Activated CD4-positive, alpha-beta T cell treated with anti-CD3 and anti-CD28 coated beads, Interleukin-2, amount 50 U/mL, for 16 hours (primary cell): ENCODE measurements at places on chromosomes 7 and 10.
A peak's percentile ranks its signal among the peaks of the same experiment; 100 is the strongest.

- no peak for DNase-seq
Measured at GRCh38 chr7:127935847-127936376, 95.3 kb downstream of the LRRC4 start.

- no peak for DNase-seq
Measured at GRCh38 chr10:30365278-30365677, 16.2 kb upstream of the MTPAP start.

- peak; percentile 69 for DNase-seq
Measured at GRCh38 chr10:15169555-15170401, 1.3 kb upstream of the NMT2 start.

- DNase-seq, result no peak
Measured at GRCh38 chr7:27527348-27527714, 135.4 kb downstream of the HIBADH start.

- DNase-seq, result no peak
Measured at GRCh38 chr10:62916141-62916603, 100.0 kb upstream of the EGR2 start.

GRCh38 chr10:72822342-72822986, 71.1 kb upstream of the OIT3 start:
- DNase-seq, result no peak

GRCh38 chr10:131891929-131892805, 8.6 kb upstream of the PPP2R2D start:
- DNase-seq, result no peak

- no peak for DNase-seq
Measured at GRCh38 chr7:157494506-157495176, 157.8 kb downstream of the DNAJB6 start.

- no peak for DNase-seq
Measured at GRCh38 chr7:136039577-136040345, 62.6 kb upstream of the MTPN start.

DNA sequence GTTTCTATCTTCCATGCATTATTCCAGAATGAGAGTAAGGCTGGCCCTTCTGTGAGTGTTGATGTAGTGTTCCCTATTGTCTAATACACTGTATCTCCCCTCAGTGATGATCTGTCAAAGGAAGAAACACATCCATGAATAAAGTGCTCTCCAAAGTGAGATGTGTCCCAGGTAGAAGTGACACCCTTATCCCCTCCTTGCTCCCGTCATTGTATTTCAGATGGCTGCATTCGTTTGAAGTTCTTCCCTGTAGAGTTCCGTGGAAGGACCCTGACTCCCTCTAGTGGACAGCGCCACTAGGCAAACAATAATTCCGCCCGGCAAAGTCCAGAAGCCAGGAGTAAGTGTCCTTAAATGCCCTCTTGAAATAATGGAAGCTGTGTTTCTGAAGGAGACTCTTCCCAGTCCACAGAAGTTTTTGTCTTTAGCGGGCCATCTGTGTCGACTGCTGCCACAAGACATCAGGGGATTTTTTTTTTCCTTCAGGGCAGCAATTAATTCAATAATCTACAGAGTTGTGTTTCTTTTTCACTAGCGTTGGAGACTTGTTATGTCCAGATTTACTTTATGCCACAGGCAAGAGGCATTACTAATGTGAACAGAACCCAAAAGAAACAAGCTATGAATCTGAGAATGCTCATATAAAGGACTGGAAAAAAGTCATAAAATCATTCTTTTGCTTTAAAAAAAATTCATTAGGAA, 64.6 kb downstream of the THNSL1 start:
- DNase-seq, result peak; percentile 65

- no peak for DNase-seq
Measured at GRCh38 chr10:102612964-102613275, 31.4 kb upstream of the TRIM8 start.

- no peak for DNase-seq
Measured at GRCh38 chr10:68955355-68955831, 577 bp upstream of the DDX21 start.

DNA sequence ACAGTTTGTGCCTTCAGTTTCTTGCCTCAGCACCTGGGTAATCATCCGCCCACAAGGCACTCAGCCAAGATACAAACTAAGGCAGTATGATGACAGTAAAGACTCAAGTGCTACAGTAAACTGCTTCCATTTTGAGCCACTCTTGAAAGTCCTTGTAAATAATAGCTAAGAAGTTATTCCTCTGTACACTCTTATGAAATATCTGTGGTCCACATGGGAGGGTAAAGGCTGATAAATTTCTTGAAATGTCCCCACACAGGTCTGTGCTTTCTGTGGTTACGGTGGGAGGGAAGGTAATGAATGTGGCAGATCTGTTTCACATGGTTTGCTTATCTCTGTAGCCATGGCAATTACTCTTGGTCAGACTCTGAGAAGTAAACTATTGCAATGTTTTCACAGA, 551.0 kb upstream of the ZWINT start:
- no peak for DNase-seq

GRCh38 chr10:77661674-77662073, 24.1 kb upstream of the KCNMA1 start:
- no peak for DNase-seq

DNA sequence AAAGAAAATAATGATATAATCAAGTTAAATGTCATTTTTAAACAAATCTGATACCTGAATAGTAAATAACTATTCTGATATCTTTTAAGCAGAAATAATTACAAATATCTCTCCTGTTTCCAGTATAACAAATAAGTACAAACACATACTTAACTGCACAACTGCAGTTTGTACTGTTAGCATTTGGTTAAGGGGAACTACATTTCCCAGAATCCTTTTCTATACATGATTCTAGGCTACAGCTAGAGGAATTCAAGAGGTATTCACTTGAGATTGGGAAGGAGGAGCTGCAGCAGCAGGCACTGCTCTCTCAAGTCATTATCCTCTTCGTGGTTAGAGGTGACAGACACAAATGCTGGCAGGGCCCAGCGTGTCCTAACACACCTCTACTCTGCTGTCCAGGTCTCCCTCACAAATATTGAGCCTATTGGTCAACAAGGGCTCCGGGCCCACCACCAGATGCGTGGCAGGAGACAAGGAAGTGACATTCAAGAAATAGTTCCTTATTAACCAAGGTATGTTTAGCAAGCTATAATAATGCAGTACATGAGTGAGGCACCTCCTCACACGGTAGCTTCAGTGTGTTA, 255.1 kb upstream of the MKLN1 start:
- DNase-seq, result peak; percentile 17

DNA sequence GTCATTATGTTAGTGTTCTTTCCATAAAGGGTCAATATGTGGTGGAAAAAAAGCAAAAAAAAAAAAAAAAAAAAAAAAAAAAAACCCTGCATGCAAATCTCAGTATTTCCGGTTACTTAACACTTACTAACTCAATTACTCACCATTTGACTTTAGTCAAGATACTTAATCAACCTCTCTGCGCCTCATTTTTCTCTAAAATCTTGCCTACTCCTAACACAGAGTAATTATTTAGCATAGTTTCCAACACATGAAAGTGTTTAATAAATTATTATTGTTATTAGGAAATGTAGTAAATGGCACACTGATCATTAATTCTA, 27.8 kb downstream of the PPP1R3A start:
- DNase-seq, result no peak

DNA sequence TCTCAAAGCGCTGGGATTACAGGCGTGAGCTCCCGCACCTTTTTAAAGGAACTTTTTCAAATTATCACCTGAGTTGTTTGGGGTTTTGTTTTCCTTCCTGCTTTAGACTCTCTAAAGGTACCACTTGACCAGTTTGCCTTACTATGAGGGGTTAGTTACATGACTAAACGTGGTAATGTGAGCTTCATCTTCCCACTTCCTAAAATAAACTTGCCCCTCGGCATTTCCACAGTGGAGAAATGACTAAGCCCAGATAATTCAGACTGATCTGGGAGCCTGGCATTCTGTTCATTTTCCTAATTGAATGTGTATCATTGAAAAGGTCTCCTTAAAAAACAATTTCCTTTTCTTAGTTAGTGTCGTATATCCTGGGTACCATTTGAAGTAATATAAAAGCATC, 163.4 kb downstream of the PLXDC2 start:
- DNase-seq, result no peak

GRCh38 chr10:15494850-15495506, 123.9 kb upstream of the FAM171A1 start:
- DNase-seq, result no peak

DNA sequence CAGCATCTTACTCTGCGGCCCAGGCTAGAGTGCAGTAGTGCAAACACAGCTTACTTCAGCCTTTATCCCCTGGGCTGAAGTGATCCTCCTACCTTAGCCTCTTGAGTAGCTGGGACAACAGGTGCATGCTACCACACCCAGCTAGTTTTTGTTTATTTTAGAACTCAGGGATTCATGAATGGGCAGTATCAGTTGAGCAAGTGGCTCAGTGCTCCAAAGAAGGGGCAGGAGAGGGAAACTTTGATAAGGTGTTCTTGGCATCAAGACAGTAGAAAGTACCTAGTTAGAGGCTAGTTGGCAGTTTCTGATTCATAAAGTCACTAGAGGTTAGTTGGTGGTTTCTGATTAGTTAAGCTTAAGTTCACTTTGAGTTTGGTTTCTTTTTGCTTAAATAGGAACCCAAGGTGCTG, 18.4 kb downstream of the TRIM24 start:
- DNase-seq, result peak; percentile 54

- peak; percentile 55 for DNase-seq
Measured at GRCh38 chr7:157471259-157472125, 134.7 kb downstream of the DNAJB6 start.

DNA sequence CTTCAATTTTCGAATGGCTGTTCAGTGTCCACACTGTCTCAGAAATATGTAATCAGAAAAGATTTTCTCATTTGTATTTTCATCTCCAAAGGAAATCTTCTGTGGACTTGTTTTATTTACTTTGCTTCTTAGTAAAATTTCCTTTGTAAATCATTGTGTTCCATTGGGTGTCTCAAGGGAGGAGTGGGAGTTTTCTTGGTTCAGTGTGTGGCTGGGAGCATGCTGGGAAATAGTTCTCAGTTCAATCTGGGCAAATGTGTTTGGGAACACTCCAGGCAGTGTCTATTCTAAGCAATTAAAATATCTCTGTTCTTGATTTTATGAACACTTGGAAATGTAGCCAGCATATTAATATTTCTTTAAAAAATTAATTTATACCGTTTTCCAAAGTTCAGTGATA, 1019.8 kb downstream of the CNTNAP2 start:
- no peak for DNase-seq

- no peak for DNase-seq
Measured at GRCh38 chr7:150860291-150860977, 8.1 kb downstream of the AOC1 start.

DNA sequence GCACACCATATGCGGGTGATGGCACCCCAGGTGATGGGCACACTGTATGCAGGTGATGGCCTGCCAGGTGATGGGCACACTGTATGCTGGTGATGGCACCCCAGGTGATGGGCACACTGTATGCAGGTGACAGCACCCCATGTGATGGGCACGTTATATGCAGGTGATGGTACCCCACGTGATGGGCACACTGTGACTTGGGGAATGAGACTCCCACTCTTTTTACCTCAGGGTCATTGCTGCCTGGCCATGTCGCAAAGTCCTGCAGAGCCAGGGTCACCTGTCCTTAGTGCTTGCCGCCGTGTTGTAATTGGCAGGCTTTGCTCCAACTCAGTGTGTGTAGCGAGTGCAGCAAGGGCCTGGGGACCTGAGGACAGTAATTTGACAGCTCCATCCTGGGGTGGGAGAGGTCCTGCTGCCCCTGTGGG, 7.6 kb upstream of the CCDC201 start:
- no peak for DNase-seq

- DNase-seq, result no peak
Measured at GRCh38 chr7:31647511-31647910, 39.5 kb upstream of the PPP1R17 start.

GRCh38 chr7:12927635-12928434, 240.4 kb downstream of the ARL4A start:
- DNase-seq, result no peak

DNA sequence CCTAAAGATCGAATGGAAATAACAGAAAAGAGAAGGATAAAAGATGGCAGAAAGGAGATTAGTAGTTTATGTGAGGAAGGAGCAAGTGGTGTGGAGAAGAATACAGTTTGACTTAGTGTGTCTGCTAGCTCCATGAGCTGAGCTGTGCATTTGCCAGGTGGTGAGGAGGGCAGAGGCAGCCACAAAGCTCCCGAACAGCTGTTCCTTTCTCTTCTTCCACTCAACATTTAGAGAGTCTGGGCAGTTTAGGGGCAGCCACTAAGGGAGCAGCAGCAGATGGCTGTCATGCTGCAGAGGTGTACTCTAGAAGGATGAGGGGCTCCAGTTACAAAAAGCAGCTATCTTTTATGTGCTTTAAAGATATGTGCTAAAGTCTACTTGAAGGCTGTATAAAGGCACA, 674.4 kb downstream of the GRM8 start:
- no peak for DNase-seq

GRCh38 chr10:52729271-52730104, 43.1 kb downstream of the MBL2 start:
- no peak for DNase-seq

DNA sequence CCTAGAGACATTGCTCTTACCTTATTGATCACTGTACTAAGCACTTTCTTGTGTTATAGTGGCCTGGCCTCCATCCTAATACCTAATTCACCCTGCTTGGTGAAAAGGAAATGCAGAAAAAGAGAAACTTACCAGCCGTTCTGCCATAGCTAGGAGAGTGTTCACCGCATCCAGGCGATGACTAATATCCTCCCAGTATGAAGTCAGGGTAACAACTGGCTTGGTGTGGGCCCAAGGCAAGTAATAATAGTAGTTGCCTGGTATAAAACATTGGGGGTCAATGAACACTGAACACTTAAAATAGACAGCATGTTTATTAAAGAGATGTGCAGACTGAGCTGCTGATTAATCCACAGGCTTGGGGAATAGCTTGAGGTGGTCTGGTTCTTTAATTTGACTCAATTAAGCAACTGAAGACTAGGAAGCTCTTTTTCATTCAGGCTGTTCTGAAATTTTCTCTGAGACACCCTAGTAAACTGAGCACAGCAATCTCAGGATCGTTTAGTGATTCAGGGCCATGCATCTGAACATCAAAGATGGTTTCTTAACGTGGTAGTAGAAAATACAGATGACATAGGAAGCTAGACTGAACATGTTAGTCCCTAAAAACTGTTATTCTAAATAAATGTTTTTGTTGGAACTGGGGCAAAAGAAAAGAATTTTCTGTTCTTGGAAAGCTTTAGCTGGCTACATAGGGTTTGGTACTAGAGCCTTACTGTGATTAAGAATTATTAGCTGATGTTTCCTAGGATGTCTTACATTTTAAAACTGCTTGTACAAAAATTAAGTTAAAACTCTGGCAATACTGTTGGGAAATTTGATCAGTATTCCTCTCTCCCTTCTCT, 102.2 kb downstream of the MYOF start:
- DNase-seq, result peak; percentile 92

- DNase-seq, result no peak
Measured at GRCh38 chr10:14092799-14093198, 237.9 kb downstream of the FRMD4A start.

DNA sequence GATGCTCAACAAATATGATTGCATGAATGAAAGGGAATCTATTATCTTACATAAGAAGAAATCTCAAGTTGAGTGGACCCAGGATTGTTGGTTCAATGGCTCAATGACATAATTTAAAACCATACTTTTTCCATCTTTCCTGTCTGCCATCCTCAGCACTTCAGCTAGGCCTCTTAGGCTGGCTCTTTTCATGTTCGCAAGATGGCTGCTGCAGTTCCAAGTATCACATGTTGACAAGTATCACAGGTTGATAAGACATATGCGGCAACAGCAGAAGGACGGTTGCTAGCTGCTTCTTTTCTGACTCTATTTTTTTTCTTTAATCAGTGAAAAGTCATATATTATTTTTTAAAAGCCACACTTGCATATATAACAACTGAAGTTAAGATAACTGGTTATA, 79.0 kb upstream of the CDK6 start:
- no peak for DNase-seq

GRCh38 chr7:70953796-70954195, 178.1 kb upstream of the GALNT17 start:
- DNase-seq, result no peak
